ENCODE measurements at places on chromosomes 2 and 18. TPM values are rescaled to one million over a fixed set of nuclear protein-coding genes. Genes with fewer than 3 reads are reported as not detected.

DNA sequence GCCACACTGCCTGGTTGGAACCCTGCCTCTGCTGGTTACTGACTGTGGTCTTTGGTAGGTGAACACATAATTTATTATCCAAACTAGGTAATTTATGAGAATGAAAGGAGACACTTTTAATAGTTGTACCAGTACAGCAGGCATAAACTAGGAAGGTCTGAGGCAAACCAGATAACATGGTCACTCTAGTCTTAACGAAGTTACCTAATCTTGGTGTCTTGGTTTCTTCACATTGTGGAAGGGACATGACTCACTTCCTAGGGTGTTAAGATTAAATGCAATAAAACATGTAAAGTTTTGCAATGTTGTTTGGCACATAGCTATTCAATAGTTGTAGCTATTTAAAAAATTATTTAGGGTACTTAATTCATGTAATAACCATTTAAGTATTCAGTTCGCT is 23.3 kb downstream of the SPTBN1 start:
- no peak for DNase-seq

Gene KCNG2
- polyA plus RNA-seq = 0.46 TPM

DNA sequence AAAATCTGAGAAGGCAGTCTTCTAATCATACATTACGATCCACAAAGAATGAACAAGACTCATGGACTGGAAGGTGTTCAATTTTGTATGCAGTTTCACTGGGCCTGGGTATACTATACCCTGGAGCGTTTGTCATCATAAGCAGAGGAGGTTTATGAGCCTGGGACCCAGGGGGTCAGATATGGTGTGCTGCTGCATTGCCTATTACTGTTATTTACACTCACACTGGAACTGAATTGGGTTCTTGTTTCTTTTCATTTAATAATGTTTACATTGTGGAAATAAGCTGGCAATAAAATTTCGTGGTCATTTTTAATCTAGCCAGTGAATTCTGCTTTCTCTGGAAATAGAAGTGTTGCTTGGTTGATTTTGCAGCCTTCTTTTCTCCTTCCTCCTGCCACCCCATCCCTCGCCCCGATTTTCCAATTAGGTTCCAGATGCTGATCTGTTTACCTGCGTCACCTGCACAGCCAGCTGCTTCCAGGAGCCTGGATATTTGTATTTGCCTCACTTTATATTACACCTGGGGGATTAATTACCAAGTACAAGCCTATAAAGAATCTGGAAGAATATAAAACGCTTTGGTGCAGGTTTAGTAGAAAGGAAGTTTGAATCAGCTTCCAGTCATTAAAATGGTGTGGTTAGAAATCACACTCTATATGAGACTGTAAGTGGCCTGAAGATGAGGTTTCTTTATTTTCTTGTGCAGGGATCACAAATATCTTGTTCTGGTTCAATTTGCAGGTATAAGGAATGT is 234.4 kb downstream of the SOCS6 start:
- no peak for DNase-seq

DNA sequence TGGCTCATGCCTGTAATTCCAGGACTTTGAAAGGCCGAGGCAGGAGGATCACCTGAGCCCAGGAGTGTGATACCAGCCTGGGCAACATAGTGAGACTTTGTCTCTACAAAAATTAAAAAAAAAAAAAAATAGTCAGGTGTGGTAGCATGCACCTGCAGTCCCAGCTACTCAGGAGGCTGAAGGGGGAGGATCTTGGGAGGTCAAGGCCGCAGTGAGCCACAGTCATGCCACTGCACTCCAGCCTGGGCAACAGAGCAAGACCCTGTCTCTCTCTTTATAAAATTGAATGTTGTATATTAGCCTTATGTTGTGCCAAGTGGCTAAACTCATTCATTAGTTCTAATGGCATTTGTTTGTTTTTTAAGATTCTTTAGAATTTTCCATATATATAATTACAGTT is 207.7 kb upstream of the COPS8 start:
- no peak for DNase-seq

- no peak for DNase-seq
These were observed 55.9 kb downstream of the ZRANB3 start for GRCh38 chr2:135475128-135475527.

- DNase-seq = no peak
These were observed 10.3 kb downstream of the ITGA6 start for GRCh38 chr2:172437419-172438341.

- DNase-seq = no peak
These were observed 116.0 kb upstream of the PELI1 start for GRCh38 chr2:64260093-64260803.

DNA sequence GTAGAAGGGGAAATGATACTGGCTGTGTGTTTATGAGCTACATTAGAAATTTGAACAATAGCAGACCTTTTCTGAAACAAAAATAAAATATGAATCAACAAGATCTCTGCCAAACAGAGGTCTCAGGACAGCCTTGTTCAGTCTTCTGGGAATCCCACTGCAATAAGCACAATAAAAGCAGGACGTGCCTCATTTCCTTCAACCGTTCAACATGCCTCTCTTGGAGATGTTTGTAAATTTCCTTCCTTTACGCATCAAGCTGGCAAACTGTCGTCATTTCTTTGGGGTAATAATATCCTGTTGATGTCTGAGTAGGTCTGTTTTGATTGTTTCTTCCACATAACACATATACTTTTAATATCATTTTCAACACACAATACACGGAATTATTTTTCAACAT is 77.2 kb downstream of the TCF4 start:
- DNase-seq = no peak

DNA sequence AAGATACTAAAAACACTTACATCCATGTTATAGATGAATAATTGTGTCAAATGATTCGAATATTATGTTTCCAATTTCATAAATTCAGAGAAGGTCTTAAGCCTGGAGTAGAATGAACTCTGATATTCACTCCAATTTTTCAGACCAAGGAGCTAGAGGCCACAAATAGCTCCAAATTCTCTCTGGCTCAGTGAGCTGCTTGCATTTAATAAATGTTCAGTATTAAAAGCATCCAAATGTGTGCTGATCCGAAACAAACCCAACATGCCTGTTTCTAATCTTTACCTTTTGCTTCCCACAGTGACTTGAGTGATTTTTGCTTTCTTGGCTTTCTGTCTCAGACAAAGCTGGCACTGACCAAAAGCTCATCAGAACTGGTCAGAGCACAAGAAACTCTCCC is 291.4 kb downstream of the CCDC85A start:
- DNase-seq = no peak

Gene ANKRD62
- not detected for polyA plus RNA-seq

Gene BUB1
- polyA plus RNA-seq = 0.56 TPM

Gene ERBB4
- polyA plus RNA-seq = 0.13 TPM

DNA sequence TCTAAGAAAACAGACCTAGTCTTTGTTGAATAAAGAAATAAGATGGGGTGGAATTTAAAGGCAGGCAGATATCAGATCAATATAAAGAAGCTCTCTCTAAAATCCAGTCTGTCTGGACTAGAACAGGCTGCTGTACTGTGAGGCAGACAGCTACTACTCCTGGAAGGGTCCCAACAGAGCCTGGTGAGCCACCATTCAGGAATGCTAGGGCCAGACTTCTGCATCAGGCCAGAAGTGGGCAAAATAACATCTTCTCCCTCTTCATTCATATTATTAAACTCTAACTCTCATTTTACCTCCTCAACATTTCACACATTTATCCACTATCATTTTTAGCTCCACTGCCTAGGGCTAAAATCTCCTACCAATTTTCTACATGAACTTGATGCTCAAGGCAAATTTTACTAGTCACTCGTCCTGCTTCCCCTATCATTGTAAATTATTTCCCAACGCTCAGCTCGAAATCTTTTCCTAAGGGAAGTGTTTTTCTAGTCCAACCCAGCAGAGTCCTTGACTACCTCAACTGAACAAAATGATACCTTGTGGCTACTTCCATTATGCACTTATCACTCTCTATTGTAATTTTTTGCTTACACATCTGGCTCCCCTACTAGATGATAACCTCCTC is 45.2 kb upstream of the GLS start:
- DNase-seq = no peak

- DNase-seq = no peak
These were observed 586.5 kb upstream of the SLC8A1 start for GRCh38 chr2:41038408-41038807.

- DNase-seq = no peak
These were observed 30.4 kb downstream of the TOGARAM2 start for GRCh38 chr2:29011418-29012060.

GRCh38 chr2:75560022-75560767 is 544 bp downstream of the EVA1A start:
- DNase-seq = no peak

- DNase-seq = no peak
These were observed 241.1 kb downstream of the SMAD2 start for GRCh38 chr18:47689371-47689770.

GRCh38 chr2:229780856-229781773 is 66.8 kb upstream of the DNER start:
- DNase-seq = no peak

DNA sequence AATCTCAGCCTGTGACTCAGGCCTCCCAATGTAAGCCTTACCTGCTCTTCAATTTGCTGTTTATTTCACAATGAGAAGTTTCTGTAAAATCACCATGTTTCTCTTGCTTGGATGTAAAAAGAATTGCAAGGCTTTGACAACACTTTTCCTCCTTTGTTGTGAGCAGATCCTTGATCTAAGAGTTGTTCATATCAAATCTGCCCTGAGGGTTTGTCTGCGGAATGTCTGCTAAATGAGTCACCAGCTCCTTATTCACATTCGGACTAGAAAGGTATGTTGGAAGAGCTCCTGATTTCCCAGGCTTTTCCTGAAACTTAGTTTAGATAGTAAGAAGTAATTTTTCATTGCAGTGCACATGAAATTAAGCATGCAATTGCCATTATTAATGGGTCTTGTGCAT is 268.2 kb upstream of the TCF4 start:
- no peak for DNase-seq

DNA sequence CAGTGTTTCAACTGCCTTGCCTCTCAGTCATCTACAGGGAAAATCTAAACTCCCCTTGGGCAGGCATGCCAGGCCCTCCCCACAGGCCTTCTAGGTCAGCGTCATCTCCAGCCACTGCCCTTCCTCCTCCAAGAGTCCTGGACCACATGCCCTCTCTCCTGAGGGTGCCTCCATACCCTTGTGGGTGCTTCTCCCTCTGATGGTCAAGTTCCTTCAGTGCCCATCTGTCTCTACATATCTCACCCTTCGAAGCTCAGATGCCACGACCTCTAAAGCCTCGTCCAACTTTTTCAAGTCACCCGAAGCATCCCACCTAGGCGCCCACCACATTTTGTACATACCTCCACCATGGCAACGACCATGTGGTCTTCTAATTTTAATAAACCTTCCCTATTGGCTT is 22.6 kb upstream of the TMEM247 start:
- DNase-seq = no peak

Gene CIDEA
- polyA plus RNA-seq = 2.2 TPM

DNA sequence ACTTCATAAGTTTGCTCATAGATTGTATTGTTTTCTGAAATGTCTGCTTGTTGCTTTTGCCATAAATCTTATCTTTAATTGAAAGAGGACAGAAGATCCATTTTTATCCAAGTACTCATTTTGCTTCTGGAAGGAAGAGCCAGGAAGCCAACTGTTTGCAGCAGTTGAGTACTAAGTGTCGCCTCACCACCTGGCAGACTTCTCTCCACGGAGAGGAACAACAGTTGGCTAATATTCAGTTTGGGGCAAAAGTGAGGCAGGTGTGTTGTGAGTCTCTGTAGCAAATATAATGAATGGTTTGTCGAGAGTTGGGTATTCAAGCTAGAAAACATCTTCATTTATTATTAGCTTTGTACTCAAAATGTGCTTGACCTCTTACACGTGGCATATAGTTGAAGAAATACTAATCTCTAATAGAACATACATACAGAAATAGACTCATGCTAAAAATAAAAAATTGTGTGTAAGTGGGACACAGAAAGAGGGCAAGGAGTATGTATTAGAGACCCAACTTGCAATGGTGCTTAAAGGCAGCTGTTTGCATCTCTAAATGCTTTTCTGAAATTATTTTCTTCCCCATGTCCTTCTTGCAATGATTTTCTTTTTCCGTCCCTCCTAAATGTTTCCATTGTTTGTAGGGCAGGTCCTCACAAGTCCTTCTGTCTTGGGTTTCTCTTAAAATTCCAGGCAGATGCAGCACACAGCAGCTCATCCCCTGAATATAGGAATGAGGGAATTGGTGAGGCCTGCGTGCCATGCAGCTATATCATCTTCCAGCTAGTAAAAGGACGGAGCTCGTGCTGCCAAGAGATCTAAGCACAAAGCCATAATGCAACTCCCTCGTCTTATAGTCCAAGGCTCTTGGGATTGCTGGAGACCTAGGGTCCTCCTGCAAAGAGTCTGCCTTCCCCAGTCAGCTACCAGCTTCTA is 44.8 kb upstream of the MAP3K20 start:
- no peak for DNase-seq

DNA sequence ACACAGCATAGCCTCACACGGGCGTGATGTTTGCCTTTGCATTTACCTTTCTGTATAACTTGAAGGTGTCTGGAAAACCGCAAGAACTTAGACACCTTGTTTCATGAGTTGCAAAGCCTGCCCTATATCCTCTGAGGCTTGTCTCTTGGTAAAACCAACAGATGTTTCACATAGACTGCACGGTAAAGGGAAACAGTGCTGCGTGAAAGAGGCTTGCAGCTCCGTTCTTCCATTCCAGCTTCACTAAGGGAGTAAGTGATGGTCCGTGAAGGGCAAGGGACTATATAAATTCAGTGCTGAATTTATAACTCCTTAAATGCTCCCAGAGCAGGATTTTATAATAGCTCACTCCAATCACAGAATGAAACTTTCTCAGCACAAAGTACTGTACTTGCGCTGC is 360.5 kb downstream of the SOX11 start:
- DNase-seq = no peak

DNA sequence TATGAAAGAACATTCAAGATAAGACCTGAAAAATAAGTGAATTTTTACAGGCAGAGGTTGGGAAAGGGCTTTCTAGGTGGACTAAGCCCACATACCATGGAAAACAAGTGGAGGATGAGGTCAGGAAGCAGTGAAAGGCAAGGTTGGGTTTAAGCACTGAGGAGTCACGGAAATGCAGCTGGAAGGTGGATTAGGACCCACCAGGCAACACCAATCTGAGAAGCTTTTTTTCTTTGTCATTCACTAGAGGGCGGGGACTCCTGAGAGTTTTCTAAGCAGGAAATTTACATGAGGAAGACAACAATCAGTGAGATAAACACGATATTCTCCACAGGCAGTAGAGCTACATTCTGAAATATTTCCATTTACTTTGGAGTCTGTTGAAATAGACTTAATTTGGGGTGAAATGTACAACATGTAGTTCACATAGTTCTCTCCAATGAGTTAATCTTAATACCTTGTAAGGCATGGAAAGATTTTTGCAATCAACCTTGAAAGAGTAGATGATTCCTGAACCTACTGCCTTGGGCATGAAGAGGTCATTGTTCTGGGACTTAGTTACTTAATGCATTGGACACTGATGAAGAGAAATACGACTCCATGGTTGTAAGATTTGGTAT is 40.7 kb downstream of the VIT start:
- DNase-seq = no peak

Gene CROCC2
- polyA plus RNA-seq = 0.08 TPM

DNA sequence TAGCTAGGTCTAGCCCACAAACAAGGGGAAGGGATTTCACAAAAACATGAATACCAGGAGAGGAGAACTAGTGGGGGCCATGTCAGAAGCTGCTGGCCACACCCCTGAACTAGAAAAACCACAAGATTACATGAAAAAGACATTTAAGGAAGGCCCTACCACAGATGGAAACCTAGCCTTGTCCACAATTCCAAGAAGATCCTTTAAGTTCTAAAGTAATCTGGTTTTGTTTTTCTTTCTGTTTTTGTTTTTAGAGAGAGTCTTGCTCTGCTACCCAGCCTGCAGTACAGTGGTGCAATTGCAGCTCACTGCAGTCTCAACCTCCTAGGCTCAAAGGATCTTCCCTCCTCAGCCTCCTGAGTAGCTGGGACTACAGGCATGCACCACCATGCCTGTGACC is 34.2 kb upstream of the CAB39 start:
- DNase-seq = no peak

Data from urinary bladder (tissue), 4 donors.